Central memory CD4-positive, alpha-beta T cell (primary cell): ENCODE measurements at places on chromosomes 2 and 18.

- no peak for DNase-seq
Measured at GRCh38 chr2:164593959-164594358, 27.3 kb downstream of the GRB14 start.

DNA sequence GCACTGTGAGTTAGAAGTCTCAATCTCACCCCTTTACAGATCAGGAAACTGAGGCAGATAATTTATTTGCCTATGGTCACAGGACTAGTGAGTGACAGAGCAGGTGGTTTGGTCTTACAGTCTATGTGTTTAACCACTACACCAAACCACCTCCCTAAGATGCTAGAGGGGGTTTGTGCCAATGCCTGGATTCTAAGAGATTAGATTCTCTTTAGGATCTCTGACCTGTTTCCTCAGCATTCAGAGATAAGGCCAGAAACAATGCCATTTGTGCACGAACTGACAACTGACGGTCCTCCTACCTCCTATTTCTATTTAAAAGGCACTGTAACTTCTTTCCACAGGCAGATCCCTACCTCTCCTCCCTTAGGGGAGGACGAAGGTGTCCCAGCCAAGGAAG is 2.3 kb upstream of the SLC20A1 start:
- DNase-seq = no peak

GRCh38 chr2:13539296-13539695 is 822.6 kb downstream of the TRIB2 start:
- no peak for DNase-seq

GRCh38 chr2:221529177-221529942 is 42.7 kb downstream of the EPHA4 start:
- peak; percentile 7 for DNase-seq

- DNase-seq = peak; percentile 72
Measured at GRCh38 chr2:30422444-30423040, 24.5 kb upstream of the LCLAT1 start.

DNA sequence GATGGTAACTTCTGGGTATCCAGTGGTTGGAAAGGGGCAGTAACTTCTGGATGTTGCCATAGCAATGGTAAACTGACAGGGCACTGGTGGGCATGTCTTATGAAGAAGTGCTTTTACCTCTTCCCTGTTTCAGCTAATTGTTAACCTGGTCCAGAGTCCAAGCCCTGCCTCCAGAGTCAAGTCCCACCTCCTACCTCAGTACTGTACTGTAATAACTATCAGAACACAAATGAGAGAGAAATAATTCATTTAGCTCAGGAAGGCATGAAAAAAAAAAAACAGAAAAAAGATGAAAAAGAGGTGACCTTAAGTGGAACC is 237.0 kb downstream of the ZNF804A start:
- DNase-seq = no peak

DNA sequence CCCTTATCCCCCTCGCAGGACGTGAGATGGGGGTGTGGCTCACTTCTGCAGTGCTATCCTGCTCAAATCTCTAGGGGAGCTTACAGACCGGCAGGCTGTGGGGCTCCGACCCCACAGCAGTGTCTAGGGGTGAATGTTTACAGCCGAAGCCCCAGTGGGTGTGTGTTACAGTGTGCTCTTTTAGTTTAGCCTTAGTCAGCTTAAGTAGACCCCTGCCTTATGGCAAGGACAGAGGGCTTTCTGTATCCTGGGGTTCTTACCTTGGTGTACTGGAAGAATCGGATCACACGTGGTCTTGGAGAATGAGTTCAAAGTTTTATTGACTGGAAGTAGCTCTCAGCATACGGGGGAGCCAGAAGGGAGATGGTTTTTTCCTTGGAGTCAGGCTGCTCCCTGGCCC is 348.2 kb upstream of the GYPC start:
- no peak for DNase-seq

DNA sequence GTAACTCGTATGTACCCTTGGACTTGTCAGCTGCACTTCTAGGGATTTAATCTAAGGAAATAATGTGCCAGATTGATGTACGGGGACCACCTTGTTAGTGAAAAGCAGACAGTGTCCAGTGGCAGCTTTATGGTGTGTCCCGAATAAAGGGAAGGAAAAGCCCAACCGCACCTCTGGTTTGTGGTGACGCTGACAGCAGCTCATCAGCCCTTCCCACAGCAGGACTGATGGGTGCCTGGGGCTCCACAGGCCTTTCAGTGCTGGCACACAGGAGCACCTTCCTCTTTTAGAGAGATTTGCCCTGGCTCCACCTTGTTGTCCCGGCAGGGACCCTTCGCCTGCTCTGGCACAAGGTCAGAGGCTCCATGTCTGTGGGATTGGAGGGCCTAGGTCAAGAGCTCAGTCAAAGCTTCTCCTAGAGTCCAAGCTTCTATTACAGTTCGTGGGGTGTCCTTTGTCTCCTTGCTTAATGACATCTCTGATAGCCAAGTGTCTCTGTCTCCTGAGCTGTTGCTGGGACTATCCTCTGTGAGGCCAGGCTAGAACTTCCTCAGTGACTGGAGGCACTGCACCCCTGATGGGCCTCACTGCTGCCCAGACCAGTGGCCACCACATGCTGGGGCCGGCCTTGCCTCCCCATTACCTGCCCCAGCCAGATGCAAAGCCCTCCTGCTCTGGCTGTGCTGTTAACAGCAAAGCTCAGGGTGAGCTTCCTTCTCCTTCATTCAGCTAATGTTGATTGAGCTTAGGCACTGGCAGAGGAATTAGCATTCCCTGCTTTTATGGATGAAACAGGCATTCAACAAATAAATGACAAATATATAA is 33.0 kb upstream of the SCLY start:
- DNase-seq = no peak

GRCh38 chr2:223989856-223990232 is 32.6 kb downstream of the MRPL44 start:
- no peak for DNase-seq

DNA sequence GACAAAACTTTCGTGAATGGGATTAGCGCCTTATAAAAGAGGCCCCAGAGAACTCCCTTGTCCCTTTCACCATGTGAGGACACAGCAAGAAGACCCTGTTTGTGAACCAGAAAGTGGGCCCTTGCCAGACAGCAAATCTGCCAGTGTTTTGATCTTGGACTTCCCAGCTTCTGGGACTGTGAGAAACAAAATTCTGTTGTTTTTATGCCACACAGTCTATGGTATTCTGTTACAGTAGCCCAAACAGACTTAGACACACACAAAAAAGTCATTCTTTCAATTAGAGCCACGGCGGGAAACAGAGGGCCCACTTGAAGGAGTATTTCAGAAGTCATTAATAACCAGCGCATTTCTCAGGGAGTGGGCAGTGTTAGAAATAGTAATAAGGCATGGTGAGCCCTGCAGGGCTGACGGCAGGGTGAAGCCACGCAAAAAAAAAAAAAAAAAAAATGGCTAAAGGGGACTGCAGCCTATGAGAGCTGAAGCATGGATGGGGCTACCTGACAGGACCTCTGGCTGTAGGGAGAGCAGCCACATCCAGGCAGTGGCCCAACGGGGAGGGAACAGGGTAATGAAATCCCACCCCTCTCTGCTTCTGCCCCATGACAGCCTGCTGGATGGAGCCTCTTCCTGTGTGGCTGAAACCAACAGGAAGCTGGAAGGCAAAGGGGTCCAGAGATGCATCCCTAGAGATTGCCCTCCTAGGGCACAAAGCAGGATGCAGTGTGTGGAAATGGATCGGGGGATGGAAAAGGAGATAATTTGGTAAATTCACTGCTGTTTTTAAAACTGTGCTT is 189.3 kb downstream of the KCNS3 start:
- DNase-seq = no peak

DNA sequence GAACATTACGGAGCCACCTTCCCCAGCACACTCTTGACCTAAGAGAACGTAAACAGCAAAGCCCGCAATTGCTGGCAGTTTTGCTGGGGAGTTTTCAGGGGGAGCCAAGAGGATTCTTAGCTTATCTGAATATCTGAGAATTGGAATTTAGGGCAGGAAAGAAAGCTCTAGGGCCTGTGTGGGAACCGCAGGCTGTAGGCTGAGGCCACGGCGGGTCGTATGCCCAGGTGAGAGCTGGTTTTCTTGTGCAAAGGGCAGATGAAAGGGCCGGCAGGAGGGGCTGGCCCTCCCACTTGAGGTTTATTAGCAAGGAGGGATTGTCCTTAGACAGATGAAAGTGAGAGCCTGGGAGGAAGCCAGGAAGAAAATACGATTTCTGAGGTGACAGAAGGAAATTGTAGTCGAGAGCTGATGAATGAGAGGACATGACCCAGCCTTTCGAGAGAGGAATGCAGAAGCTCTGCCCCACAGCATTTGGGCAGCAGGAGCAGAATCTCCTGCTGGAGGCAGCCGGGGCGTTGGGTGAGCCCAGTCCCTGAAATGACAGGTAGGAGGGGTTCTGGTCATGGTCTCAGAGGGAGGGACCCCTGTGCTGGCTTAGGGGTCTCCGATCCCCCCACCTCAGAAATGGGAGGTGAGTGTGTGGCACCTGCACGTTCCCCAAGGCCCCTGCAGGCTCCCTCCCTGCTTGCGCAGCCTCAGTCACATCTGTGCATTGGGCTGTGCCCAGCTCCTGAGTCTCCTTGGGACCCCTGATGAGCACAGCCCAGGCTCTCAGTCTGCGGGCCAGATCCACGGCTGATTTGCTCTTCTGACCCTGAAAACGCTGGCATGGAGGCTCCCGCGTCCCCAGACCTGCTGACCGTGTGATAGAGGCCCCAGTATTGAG is 61.1 kb downstream of the CABLES1 start:
- no peak for DNase-seq

- DNase-seq = no peak
Measured at GRCh38 chr2:179595284-179595683, 266.1 kb downstream of the ZNF385B start.

- DNase-seq = no peak
Measured at GRCh38 chr2:98972582-98973167, 36.6 kb upstream of the CRACDL start.

GRCh38 chr2:175080479-175080878 is 75.3 kb upstream of the CHN1 start:
- no peak for DNase-seq

- DNase-seq = no peak
Measured at GRCh38 chr2:120538691-120539423, 192.9 kb downstream of the INHBB start.

GRCh38 chr2:1494906-1495305 is 81.6 kb downstream of the TPO start:
- DNase-seq = no peak

- DNase-seq = peak; percentile 73
Measured at GRCh38 chr2:9474361-9475057, at the start of gene IAH1. TSS of gene IAH1 (plus strand) at chr2:9474551. CDS start at chr2:9474567, 16 bp downstream.

GRCh38 chr2:191496838-191497237 is 181.1 kb upstream of the NABP1 start:
- DNase-seq = no peak

GRCh38 chr2:120673571-120674061 is 62.1 kb upstream of the GLI2 start:
- no peak for DNase-seq

- no peak for DNase-seq
Measured at GRCh38 chr2:207417301-207417718, 112.5 kb upstream of the CREB1 start.

DNA sequence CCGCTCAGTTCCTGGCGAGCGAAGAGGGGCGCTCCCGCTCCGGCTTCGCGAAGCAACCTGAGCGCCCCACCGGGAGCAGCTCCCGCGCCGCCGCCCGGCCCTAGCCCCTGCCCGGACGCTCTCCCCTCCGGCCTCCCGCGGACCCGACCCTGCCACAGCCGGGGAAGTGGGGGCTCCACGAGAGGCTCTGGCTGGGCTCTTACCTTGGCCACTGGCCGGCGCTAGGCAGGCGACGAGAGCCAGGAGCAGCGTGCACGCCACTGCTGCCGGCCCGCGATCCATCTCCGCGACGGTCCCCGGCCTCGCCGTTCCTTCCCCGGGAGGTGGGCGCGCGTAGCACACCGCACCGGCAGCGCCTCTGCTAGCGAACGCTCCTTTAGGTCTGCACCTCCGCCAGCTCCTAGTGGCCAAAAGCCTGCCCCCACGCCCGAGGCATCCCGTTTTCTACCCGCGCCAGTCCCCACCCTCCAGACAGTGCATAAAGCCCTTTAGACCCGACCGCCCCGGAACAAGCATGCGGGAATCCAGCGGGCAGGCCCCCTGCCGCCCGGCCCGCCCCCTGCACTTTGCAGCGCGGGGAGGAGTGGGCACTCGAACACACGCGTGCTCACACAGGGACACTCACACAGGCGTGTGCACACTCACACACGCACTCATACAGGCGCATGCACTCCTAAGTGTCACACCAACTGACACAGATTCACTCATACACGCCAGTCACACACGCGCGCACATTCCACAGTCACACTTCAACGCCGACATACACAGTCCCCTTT is at the start of gene LRP2:
Gene LRP2 (minus strand): TSS at position 417 of the 776 bp plus-strand sequence. CDS start 135 bp downstream, at position 282.
- DNase-seq = peak; percentile 7

- DNase-seq = no peak
Measured at GRCh38 chr2:236452238-236452637, 117.4 kb upstream of the ACKR3 start.

DNA sequence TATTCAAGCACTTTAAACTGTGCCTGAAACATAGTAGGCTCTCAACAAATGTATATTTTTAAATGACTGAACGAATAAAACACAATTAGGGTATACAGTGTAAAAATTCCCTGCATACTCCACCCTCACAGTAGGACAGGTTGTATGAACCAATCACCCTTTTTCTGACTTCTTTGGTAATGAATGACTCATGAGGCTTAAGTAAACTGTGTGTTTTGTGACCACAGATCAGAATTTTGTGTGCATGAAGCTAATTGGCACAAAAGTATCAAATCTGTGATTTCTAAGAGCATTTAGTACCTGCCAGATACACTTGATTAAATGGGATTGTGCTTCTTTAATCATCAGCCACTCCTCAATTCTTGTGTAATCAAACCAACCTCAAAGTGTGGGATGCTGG is 109.9 kb upstream of the MAP4K3 start:
- DNase-seq = no peak

- DNase-seq = no peak
Measured at GRCh38 chr18:25121442-25121841, 230.5 kb downstream of the ZNF521 start.

DNA sequence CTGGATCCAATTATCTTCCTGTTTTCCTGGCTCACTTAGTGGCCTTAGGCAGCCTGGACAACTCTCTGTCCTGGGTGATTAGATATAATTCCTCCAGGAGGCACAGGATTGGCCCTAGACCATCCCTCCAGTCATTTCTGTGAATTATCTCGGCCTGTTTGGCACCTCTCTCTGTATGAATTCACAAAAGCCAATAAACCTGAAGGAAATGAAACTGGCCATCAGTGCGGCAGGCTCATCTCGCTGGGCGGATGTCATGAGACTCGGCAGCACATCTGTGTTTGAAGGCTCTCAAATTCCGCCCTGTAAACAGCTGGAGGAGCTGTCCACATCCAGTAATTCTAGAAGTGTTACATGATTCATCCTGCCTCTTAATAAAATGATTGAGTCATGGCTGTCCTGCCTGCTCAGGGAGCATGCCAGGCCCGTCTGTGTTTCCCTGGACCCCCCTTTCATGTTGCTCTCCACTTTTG is 38.6 kb downstream of the ACOXL start:
- DNase-seq = no peak

- no peak for DNase-seq
Measured at GRCh38 chr2:161228511-161229240, 68.4 kb downstream of the TANK start.

- peak; percentile 21 for DNase-seq
Measured at GRCh38 chr18:46174342-46175041, 70.3 kb downstream of the HAUS1 start.
